A673 (cell line): ENCODE measurements at places on chromosomes 16 and 17. TPM values are rescaled to one million over a fixed set of nuclear protein-coding genes. Genes with fewer than 3 reads are reported as not detected.

DNA sequence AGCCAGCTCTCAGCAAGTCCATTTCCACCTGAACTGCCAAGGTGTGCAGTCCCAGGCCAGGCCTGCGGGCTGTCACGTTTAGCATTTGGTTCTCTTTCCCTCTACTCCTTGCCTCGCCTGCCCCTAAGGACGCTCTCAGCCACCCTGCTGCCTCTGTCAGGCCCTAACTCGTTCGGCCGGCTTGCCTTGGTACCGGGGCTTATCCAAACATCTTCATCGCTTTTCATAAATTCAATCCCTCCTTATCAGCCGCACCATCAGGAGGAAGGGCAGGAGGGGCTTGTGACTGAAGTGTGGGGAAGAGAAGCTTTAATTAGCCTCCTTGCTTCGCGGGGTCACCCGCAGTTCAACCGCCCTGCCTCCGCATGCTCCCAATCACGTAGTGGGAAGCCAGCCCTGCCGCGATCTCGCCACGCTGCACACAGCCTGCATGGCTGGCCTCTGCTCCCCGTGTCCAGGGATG is 231.1 kb downstream of the SOX9 start:
- H3K27ac ChIP-seq, result no peak overlapping the region
- DNase-seq, result no peak
- H3K4me1 ChIP-seq, result no peaks in the 10 kb centered on the region
- no peaks in the 10 kb centered on the region for H3K27me3 ChIP-seq

- H3K27ac ChIP-seq, result no peak overlapping the region
- H3K4me3 ChIP-seq, result no peak overlapping the region
- H3K36me3 ChIP-seq, result no peaks in the 10 kb centered on the region
Measured at GRCh38 chr16:79003026-79003609, 597.4 kb downstream of the MAF start.

- no peaks in the 10 kb centered on the region for H3K36me3 ChIP-seq
- H3K4me3 ChIP-seq, result no peak overlapping the region
- H3K27me3 ChIP-seq, result no peaks in the 10 kb centered on the region
Measured at GRCh38 chr16:81509404-81509803, 64.8 kb downstream of the CMIP start.

DNA sequence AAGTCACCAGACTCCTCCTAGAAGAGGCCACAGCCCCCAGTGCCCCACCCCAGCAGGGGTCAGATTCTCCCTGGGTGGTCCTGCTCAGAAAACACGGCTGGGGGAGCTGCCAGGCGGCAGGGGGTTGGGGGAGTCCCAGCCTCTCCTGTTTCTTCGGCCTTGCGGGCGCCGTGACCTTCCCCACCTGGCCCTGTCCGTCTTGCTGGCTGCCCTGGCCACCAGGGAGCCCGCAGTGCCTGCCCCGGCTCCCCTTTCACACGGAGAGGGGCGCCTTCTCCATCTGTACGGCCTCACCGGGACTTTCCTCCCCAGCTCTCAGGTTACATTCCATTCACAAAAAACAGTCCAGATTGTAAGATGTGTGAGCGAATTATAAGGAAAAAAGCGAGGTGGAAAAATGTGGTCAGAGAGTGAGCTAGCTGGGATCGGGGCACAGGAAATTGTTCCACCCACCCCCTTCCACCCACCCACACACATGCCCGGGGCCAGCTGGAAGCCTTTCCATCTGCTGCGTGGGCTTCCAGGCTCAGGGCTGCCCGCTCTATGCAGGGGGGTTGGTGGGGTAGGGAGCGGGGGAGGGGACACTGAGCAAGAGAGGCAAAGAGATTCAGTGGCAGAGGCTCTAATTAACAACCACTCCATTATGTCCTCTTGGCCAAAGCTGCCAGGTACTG is 14.6 kb upstream of the CIBAR2 start:
- H3K36me3 ChIP-seq, result no peaks in the 10 kb centered on the region
- H3K4me1 ChIP-seq, result peaks cover 32% of the 10 kb centered on the region

DNA sequence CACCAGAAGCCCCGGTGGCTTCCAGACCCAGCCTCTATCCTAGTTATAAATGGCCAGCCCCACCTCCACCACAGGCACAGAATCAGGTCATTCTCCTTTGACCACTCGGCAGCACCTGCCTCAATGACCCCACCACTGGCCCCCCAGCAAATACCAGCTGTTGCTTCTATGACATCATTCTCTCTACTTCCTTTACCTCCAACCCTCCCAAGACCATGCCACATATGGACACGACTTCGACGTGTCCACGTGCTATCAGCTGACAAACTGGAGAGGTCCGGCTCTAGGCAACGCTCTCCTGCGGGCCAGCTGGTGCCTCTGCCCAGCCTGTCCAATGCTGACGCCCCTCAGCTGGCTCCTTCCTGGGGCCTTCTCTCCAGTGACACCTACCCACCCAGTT is 5.9 kb downstream of the ALYREF start:
- H3K4me3 ChIP-seq, result no peak overlapping the region
- DNase-seq, result no peak
- no peak overlapping the region for H3K27ac ChIP-seq
- peaks cover 79% of the 10 kb centered on the region for H3K36me3 ChIP-seq

- H3K27me3 ChIP-seq, result peaks cover 11% of the 10 kb centered on the region
- no peak overlapping the region for H3K4me3 ChIP-seq
- H3K36me3 ChIP-seq, result no peaks in the 10 kb centered on the region
- peak; percentile 28 for DNase-seq
- no peak overlapping the region for H3K27ac ChIP-seq
Measured at GRCh38 chr17:36731811-36732210, 130.4 kb downstream of the MRM1 start.

DNA sequence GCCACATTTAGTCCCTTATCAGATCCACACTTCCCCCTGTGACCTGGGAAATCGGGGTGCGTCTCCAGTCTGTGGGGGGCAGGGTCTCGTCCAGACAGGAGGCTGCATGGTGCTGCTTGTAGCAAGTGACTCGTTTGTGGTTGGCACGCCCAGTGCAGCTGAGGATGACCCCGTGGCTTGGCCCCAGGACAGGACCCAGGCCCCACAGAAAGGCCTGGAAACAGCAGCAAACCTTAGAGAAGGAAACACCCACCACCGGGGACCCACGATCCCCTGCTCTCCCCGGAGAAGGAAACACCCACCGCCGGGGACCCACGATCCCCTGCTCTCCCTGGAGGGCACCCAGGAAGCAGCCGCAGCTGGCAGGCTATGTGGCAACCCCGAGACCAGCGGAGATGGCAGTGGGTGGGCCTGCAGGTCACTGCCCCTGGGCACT is 8.2 kb upstream of the C16orf95 start:
- no peak overlapping the region for H3K4me3 ChIP-seq
- no peak overlapping the region for H3K27ac ChIP-seq
- no peaks in the 10 kb centered on the region for H3K4me1 ChIP-seq
- H3K36me3 ChIP-seq, result peaks cover 11% of the 10 kb centered on the region
- no peaks in the 10 kb centered on the region for H3K27me3 ChIP-seq

DNA sequence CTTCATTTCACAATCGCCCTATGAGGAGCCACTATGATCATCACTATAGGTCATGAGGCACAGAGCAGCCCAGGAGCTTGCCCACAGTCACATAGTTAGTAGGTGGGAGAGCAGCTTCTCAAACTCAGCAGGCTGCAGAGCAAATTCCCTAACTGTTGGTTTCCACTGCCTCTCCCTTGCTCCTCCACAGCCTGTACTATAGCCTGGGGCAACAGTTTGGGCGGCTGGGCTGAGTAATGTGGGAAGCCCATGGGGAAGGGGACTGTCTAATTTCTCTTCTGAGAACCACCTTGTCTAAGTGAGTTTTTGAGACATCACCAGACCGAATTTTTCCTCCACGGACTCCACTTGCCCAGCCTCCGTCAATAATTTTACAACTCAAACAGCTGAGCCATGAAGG is 73.4 kb upstream of the GPR139 start:
- H3K4me3 ChIP-seq, result no peak overlapping the region
- no peaks in the 10 kb centered on the region for H3K36me3 ChIP-seq
- H3K27me3 ChIP-seq, result no peaks in the 10 kb centered on the region
- no peaks in the 10 kb centered on the region for H3K4me1 ChIP-seq
- no peak overlapping the region for H3K27ac ChIP-seq
- no peak for DNase-seq

GRCh38 chr16:4792951-4793513 is 2.1 kb upstream of the SMIM22 start:
- H3K36me3 ChIP-seq, result no peaks in the 10 kb centered on the region
- no peaks in the 10 kb centered on the region for H3K27me3 ChIP-seq
- no peaks in the 10 kb centered on the region for H3K4me1 ChIP-seq
- no peak overlapping the region for H3K4me3 ChIP-seq

DNA sequence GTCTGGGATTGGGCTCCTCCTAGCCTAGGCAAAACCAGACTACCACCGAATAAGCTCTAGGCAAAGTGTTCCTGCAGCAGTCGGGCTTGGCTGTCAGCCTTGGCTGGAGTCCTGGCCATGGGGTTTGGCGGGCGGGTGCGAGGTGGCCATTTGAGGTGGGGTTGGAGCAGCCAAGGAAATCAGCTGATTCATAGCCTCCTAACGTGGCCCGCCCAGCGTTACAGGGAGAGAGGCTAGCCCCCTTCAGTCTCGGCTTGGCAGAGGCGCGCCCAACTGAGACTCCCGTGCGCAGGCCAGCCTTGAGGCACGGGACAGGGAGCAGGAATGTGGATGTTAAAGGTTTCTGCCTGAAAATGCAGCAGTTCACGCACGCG is 1.9 kb downstream of the PMP22 start:
- peak; percentile 4 for DNase-seq
- H3K36me3 ChIP-seq, result no peaks in the 10 kb centered on the region
- H3K27ac ChIP-seq, result no peak overlapping the region
- peaks cover 67% of the 10 kb centered on the region for H3K27me3 ChIP-seq
- no peaks in the 10 kb centered on the region for H3K4me1 ChIP-seq
- H3K4me3 ChIP-seq, result no peak overlapping the region

DNA sequence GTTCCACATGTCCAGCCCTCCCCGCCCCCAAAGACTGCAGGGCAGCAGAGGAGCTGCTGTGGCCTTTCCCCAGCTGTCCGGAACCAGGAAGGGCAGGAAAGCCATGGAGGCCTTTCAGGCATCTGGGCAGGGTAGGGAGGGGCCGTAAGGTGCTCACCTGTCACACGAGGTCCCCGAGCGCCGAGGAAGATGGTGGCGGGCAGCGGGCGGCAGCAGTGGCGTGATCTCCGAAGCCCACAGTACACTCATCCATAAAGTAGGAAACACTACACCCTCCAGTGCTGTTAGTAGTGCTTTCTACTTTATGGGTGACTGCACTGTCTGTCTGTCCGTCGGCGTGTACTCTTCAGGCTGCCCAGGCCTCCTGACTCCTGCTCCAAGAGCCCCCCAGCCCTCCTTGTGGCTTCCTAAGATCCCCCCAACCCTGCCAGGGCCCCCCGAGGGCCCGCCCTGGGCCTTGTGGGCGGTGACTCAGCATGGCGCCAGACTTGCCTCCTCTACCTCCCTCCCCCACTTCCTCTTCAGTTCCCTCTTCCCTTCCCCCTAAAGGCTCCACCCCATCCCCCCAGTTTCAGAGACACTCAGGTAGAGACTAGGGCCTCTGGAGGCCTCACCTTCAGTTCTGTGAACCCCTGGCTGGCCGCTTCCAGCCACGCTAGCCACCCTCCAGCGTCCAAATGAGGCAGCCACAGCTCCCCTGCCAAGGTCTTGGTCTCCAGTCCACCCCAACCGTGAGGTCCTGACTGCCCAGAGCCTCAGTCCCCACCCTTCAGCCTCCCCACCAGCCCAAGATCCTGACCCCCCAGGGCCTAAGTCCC is 2.6 kb upstream of the TSPOAP1 start:
- no peaks in the 10 kb centered on the region for H3K27me3 ChIP-seq
- no peak overlapping the region for H3K4me3 ChIP-seq
- DNase-seq, result no peak
- H3K4me1 ChIP-seq, result peaks cover 15% of the 10 kb centered on the region
- H3K36me3 ChIP-seq, result no peaks in the 10 kb centered on the region
- H3K27ac ChIP-seq, result peak overlapping the region; percentile 67

DNA sequence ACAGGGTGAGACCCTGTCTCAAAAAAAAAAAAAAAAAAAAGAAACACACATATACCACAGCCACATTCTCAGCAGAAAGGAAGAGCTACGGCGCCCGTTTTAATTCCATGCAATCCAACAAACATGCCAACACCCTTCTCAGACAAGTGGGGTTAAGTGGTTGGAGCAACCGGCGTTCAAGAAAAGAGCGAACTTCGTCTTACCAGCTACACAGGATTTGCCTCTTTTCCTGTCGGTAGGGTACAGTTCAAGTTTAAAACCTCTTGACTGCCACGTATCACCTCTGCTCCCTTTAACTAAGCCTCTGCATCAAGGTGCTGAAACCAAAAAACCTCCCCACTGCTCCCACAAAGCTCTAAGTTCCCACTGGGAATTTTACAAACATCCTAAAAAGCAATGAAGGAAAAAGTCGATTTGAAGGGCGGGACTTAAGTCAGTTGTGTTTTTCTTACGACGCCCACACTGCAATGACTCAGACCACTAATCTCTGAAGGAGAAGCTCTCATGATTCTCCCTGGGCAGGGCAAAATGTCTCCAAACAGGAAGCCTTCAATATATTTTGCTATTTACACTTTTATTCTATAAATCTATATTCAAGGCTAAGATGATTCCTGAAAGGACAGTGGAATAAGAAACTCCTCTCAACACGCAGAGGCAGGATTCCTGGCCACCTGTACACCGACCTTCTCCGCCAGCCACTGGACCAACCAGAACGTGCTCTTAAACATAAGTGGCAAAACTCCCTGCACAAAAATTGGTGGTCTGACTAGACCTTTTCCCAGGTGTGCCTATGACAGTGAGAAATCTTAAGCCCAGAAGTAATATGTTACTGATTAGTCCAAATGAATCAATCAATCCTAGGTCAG is 18.8 kb downstream of the SRP68 start:
- H3K36me3 ChIP-seq, result peaks cover 69% of the 10 kb centered on the region
- H3K27ac ChIP-seq, result peak overlapping the region; percentile 47
- H3K27me3 ChIP-seq, result no peaks in the 10 kb centered on the region
- no peak overlapping the region for H3K4me3 ChIP-seq
- DNase-seq, result peak; percentile 75

- DNase-seq, result no peak
- no peaks in the 10 kb centered on the region for H3K36me3 ChIP-seq
- peak overlapping the region; percentile 98 for H3K4me3 ChIP-seq
- H3K27me3 ChIP-seq, result no peaks in the 10 kb centered on the region
- peaks cover 8% of the 10 kb centered on the region for H3K4me1 ChIP-seq
- peak overlapping the region; percentile 94 for H3K27ac ChIP-seq
Measured at GRCh38 chr17:19978209-19978802, 678 bp upstream of the AKAP10 start.

GRCh38 chr17:73552300-73553048 is 91.8 kb downstream of the SDK2 start:
- no peaks in the 10 kb centered on the region for H3K36me3 ChIP-seq
- no peaks in the 10 kb centered on the region for H3K4me1 ChIP-seq
- no peak for DNase-seq
- H3K27ac ChIP-seq, result no peak overlapping the region

Gene CNGB1
- total RNA-seq, result not detected in 2 replicates

Gene NACA2
- total RNA-seq, result 0.42 TPM in 1 of 2 replicates, not detected in the other

Gene KCNG4
- total RNA-seq, result not detected in 2 replicates

Gene KRT25
- 0.28 and 0.42 TPM in 2 replicates for total RNA-seq

Gene ALDH3A1
- total RNA-seq, result 0.20 TPM in 1 of 2 replicates, not detected in the other

Gene SDR42E2
- total RNA-seq, result not detected in 2 replicates

Gene GPR139
- total RNA-seq, result not detected in 2 replicates

Gene C16orf86
- not detected in 2 replicates for total RNA-seq
